ENCODE measurements at places on chromosomes 16 and 17.

GRCh38 chr17:36135465-36135864 lies 31.8 kb downstream of the CCL4 start:
- ATAC-seq = no peak

- ATAC-seq = peak; percentile 75
Observed at GRCh38 chr17:77409282-77410161, 268.8 kb downstream of the SEC14L1 start.

GRCh38 chr17:68892658-68893057 lies 62.5 kb downstream of the ABCA8 start:
- ATAC-seq = no peak

DNA sequence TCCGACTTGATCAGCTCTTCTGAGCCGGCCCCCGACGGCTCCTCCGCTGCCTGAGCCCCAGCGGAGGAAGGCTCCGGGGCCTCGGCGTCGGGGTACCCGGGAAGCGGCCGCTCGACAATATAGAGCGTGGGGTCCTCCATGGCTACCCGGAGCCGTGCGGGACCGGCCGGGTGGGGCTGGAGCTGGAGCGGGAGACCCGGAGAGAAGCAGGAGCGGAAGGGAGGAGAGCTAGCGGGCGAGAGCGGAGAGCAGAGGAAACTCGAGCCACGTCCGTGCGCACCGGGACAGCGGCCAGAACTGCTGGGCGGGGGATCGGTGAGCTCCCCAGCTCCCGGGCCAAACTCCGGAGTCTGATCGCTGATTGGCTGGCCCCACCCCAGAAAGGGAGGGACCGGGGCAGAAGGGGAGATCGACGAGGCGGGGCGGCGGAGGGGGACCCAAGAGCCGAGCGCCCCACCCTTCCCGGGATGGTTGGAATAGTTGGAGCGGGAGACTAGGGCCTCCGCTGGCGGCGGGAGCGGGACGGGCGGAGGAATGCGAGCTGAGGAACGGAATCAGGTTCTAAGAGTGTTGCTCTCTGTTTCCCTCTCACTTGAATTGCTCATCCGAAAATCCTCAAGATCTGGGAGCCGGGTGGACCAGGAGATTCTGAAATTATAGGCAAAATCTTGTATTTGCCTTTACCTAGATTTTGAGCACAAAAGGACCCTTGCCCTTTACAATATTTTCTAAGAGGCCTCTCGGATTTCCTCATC lies at the start of gene CAVIN1:
CAVIN1 (minus strand) TSS at position 299 of the 755 bp plus-strand sequence; CDS start at position 140, 159 bp downstream.
- peak; percentile 72 for ATAC-seq

GRCh38 chr17:4487820-4488716 lies 10.6 kb upstream of the SPNS2 start:
- ATAC-seq = peak; percentile 33

GRCh38 chr17:50047488-50048126 lies 8.3 kb upstream of the ITGA3 start:
- peak; percentile 92 for ATAC-seq

DNA sequence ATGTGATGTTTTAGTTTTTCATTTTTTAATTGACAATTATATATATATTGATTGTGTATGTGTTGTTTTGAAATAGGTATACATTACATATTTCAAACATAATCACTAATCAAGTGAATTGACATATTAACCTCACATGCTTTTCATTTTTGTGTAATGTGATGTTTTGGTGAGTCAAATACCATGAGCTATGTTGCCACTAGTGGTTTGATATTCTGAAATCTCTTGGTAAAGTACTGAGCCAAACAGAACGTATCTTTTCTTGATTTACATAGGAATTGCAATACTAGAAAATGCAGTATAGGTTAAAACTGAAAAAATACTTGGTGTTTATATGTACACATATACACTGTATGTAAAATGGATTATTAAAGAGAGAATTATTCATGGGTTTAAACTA lies 65.2 kb upstream of the SIAH1 start:
- no peak for ATAC-seq

DNA sequence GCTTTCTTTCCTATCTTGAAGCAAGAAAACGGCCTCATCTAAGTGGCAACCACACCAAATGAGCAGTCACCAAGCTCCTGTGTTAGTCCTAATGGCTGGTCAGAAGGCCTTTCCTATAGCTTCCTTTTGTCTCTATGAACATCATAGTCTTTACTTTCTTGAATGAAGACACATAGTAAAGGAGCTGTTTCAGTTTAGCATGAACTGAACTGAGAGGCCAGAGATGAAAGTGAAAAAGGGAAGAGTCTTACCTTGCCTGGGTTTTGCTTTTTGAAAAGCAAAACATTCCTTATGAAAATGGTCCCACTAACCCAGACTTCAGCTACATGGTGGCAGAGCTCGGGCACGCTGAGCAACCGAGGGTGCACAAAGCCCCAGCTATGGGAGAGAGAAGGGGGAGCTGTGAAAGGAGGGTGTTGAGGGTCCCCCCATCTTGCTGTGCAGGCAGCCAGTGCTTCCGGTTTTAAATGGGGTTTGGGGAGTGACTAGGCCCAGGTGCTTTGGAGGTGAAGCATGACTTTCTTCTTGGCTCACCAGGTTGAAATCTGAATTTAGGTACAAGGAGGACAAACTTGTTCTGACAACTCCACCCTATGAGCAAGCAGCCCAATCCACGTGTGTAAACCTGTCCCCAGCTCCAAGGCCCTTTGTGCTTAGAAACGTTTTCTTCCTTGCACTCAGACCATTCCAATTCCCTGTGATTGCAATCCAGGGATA lies 9.1 kb upstream of the PSMC3IP start:
- ATAC-seq = no peak

GRCh38 chr17:47956791-47957590 lies 692 bp downstream of the PRR15L start:
- peak; percentile 21 for ATAC-seq

DNA sequence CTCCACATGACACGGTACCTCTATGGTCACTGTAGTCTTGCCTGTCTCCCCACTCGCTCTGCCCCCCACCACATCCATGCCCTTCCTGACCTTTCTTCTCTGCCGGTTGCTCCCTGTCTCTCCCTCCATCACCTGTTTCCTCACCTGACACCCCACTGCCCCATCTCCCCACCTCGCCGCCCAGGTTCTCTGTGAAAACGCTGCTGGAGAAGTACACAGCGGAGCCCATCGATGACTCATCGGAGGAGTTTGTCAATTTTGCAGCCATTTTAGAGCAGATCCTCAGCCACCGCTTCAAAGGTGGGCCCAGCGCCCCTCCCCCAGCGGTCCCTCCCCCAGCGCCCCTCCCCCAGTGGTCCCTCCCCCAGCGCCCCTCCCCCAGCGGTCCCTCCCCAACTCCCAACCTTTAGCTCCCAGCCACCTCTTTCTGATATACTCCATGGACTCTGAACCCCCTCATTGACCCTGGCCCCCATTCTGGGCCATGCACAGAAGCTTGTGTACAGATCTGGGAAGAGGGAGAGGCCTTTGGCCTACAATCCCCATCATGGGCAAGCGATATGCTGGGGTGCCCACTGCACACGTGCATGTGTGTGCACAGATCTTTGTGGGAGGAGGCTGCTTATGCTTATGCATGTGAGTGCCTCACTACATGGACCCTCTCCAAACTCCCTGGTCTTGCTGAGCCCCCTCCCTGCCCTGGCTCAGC lies 4.1 kb downstream of the RUNDC3A start:
- no peak for ATAC-seq

GRCh38 chr16:73113336-73113735 lies 65.4 kb upstream of the ZFHX3 start:
- peak; percentile 100 for ATAC-seq

DNA sequence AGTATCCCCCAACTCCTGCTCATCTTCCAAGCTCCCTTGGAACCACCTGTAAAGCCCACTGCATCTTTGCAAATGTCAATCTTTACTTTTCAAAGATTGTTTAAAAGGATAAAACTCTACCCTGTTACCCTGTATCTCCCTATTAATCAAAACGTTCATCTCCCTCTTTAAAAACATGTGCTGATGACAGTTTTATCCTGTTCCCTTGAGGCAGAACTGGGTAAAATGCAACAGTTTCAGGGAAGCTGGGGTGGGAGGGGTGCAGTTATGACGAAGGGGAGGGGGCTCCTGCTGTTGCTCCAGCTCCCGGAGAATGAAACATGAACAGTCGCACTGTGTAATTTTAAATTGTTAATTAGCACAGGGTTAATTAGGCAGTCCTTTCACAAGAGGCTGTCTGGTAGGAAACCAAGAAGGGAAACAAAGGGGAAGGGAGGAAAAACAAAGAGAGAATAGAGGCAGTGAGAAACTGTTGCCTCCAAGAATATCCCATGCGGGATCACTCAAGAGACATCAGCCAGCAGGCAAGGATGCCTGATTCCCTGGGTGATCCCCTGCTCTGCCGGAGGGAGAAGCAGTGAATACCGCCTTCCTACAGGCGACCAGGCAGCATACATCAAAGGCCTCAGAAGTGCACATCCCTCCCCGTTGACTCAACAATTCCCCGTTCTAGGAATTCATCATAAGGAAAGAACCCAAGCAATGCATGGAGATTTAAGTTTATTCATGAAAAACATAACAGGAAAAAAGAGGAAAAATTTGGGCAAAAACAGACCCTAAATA lies 84.2 kb downstream of the ZFHX3 start:
- ATAC-seq = peak; percentile 87

DNA sequence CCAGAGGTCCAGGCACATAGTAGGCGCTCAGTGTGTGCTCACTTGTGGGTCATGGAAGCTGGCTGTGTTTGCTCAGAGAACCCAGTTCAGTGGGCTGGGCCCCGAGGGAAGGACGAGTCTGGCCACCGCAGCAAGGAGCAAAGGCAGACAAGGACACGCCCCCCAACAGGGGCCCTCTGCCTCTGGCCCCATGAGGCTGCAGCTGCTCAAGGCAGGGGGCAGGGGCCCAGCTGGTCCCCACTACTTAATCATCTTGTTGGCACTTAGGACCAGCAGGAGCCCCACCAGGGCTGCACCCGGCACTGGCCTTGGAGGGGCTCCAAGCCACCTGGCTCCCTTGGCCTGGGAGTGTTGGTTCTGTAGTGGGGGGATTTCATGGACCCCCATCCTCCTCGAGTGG lies 16.1 kb downstream of the KCNJ12 start:
- ATAC-seq = no peak

DNA sequence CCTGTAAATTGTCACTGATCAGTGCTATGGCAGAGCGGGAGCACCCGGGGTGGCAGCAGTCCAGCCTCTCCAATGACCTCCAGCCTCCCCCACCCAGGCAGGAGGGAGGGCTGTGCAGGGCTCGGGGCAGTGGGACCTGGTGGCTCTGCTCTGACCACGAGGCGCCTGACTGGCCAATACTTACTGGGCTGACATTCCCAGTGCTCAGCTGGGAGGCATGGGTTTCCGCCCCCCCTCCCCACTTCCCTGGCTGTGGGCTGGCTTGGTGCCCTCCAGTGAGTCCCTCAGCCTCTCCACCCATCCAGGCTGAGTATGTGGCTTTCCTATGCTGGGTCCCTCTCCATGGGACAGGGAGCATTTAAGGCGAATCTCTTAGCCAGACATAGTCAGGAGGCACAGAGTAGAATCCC lies 2.7 kb downstream of the SOCS3 start:
- no peak for ATAC-seq

- ATAC-seq = no peak
Observed at GRCh38 chr16:3659251-3659650, 4.8 kb downstream of the DNASE1 start.

DNA sequence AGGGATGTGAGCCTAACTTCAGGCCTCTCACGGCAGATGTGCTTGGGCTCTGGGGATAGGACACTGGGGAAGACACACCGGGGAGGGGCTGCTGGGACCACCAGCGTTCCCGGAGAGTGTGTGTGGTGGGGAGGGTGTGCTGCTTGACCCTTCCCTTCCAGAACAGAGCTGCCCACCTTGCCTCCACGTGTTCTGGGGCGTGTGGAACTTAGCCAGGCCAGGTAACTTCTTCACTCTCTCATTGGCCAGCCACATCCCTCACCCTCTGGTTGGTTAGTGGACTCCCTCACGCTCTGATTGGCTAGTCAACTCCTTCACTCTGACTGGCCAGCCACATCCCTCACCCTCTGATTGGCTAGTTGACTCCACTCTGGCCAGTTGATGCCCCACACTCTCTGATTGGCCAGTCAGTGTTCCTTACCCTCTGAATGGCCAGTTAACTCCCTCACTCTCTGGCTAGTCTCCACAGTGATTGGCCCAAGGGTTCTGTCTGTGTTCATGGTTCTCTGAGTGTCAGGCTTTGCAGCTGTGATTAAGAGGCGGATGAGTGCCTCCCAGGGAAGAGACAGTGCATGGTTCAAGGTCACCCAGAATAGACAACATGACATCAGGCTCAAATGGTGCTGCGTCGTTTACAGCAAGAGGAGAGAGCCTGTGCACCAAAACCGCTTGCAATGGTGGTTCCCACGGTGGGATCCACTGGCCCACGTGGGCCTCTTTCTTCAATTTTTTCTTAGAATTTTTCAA lies 10.0 kb downstream of the TMEM235 start:
- ATAC-seq = peak; percentile 97

DNA sequence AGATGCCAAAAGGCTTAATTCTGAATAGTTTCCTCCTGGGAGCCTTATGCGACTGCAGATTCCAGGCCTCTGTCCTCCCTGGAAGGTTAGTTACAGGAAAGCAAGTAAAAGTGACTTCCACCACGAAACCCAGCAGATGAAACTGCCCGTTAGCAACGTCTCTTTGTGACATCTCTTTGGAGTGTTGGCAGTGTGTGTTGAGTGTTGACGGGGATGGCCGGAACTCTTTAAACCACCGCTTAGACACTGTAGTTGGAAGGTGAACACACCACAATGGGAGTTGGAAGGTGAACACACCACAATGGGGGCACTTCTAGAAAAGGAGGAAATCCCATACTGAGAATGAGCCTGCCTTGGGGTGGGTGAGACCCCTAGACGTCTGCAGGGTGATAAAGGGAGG lies 858 bp downstream of the SKAP1 start:
- ATAC-seq = no peak

DNA sequence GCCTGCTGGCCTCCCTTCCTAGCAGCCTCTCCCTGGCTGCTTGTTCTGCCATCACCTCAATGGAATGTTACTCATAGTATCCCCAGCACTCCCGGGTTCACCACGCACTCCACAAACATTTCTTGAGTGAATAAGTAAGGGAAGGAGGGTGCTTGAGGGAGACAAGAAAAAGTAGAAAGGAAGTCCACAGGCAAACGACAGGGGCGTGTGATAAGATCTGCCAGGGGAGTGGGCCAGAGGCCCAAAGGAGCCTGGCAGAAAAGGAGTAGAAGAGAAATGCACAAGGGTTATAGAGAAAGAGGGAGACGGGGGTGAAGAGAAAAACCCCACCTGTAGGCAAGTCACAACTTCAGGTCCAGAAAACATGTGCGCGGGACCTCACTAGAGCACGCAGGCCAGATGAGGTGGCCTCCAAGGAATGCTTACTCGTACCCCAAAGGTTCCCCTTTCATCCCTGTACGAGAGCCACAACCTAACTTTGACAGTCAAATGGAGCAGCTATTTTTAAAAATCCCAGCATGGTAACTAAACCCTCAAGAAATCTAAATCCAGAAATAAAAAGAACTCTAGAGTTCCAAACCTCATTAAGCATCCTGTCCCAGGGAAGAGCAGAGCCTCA lies 6.6 kb downstream of the ZDHHC7 start:
- no peak for ATAC-seq

GRCh38 chr17:64277831-64278562 lies 14.9 kb upstream of the TEX2 start:
- ATAC-seq = no peak

DNA sequence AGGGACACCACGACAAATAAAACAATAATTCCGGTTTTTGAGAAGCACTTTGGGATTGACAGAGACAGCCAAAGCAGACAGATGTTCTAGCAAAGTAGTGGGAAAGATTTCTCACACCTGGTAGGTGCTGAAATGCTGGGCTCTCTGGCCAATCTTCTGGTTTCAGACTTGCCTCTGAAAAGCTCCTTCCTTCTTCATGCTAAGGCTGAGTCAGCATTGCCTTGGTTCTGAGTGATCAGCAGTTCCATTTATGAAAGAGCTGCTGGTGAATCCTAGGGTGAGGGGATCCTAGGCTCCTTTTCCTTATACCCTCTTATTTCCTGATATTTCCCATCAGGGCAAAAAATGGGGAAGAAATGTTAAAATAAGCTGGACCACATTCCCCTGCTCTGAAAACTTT lies 268.7 kb upstream of the SALL1 start:
- ATAC-seq = no peak

Measured in motor neuron (in vitro differentiated cells).